ENCODE measurements at places on chromosomes 6 and 20.

- DNase-seq: no peak
Measured at GRCh38 chr6:150491131-150491810, 108.4 kb upstream of the PLEKHG1 start.

DNA sequence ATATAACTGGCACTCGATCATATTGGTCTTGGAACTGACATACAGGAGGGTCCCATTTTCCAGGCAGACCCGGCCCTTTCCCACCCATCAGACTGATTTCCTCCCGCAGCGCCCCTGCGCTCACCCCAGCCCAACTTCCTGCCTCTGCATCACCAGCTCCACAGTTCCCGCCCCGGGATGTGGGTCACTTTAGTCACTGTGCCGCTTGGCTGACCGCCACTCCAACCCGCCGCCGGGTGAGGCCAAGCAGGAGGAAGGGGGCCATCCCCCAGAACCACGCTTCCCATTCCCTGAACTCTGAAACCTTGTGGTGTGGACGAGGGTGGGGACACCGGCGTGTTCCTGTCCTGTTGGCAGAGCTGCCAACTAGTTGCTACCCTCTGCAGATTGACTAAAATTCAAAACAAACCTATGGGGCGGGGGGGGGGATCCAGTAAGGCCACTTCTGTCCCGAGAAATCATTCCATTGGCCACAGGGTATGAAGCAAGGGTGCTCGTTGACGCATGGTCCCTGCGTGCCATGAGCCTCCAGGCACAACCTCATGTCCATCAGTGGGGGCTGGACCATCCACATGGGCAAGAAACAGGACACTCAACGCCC, 12.3 kb downstream of the TGM2 start:
- no peak for DNase-seq

DNA sequence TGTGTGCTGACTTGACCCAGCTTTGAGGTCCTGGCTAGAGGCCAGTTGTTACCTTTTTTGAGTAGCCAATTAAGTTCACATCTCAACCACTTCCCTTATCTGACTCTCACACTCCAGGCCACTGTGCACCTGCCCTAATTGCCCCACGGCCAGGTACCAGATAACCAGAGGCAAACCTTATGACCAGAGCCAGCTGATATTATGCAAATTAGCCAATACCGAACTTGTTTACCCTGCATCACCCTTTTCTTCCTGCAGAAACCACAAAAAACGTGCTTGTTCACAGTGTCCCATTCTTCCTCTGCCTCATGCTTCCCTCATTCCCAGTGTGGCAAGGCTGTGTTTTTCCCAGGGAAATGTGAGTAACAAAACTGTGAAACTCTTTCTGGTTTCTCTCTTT, 89.3 kb downstream of the HTR1B start:
- no peak for DNase-seq

- DNase-seq: no peak
Measured at GRCh38 chr6:24990236-24990845, 54.6 kb upstream of the RIPOR2 start.

DNA sequence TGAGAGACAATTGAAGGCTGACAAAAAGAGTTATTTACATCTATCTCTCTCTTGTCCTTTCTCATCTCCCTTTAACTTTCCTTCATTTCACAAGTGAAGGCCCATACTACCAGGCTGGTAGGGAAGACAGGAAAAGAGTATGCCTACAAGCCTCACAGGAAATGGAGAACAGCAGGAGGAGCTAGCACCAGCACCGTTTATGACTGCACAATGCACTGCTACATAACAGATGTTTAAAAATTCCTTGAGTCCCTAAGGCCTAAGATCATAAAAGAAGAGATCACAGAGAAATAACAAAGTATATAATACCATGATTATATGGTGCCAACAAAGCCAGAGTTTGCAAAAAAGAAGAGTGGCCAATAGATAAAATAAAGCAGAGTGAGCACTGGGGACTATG, 194.8 kb downstream of the UNC5CL start:
- DNase-seq: no peak

- DNase-seq: no peak
Measured at GRCh38 chr20:40602381-40602780, 86.7 kb downstream of the MAFB start.

DNA sequence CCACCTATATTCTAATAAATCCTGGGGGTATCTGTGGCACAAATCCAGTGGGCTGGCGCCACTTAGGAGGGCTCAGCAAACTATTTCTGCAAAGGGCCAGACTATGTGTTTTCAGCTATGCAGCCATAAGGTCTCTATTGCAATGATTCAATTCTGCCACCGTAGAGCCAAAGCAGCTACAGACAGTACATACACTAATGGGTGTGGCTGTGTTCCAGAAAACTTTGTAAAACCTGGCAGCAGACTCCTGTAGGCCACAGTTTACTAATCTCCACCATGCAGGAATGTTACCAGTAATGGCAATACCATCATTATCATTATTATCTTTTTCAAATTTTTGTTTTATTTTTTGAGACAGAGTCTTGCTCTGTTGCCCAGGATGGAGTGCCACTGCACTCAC, 65.7 kb downstream of the SULF2 start:
- DNase-seq: no peak

DNA sequence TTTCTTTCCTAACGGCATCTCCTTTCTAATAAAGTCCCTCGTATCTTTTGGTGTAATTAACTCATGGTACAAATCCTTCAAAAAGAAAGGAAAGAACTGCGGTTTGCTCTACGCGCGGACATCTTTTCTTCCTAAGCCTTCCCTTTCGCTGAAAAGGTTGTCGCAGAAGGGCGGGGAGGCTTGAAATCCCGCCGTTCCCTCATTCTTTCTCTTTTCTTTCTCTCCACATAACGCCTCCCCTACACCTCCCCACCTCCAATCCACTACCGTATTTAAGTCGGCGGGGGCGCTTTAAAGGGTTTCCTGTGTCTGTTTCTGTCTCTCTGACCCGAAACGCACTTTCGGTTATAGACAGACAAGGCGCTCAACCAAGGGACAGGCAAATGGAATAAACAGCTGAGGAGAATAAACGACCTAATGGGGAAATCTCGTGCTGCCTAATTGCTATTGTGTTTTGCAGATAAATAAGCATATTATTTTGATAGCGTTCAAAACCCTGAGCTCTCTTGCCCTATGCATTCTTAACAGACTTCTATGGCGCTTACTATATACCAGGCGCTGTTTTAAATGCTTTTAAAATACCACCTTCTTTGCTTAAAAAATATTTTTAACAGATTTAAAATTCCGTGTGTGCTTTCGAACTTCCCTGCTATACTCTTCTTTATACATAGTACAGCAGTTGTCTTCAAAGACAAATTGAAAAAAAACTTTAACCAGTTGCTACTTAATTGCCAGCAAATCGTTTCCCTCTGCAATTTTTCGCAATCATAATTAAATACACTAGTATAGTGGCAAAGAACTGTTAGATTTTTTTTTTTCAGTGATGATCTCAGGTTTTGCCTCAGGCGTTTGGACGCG, 2.5 kb upstream of the HEY2 start:
- DNase-seq: peak; percentile 60

DNA sequence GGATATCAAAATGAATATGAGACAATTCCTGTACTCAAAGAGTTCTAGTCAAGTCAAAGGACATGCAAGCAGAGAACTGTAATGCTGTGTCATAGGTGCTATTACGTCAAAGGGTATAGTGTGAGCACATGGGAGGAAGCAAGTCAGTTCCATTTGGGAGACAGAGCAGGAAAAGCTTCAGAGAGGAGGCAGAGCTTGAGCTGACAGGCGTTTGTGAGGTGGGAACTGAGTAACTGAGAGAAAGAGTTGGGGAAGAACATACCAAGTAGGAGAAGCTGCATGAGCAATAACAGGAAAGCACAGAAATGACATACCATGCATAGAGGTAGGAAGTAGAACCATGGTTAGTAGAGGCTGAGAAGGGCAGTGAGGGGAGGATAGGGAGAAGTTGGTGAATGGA, 15.2 kb upstream of the SSR1 start:
- DNase-seq: no peak

GRCh38 chr6:170402318-170403040, 95.9 kb downstream of the FAM120B start:
- DNase-seq: no peak

DNA sequence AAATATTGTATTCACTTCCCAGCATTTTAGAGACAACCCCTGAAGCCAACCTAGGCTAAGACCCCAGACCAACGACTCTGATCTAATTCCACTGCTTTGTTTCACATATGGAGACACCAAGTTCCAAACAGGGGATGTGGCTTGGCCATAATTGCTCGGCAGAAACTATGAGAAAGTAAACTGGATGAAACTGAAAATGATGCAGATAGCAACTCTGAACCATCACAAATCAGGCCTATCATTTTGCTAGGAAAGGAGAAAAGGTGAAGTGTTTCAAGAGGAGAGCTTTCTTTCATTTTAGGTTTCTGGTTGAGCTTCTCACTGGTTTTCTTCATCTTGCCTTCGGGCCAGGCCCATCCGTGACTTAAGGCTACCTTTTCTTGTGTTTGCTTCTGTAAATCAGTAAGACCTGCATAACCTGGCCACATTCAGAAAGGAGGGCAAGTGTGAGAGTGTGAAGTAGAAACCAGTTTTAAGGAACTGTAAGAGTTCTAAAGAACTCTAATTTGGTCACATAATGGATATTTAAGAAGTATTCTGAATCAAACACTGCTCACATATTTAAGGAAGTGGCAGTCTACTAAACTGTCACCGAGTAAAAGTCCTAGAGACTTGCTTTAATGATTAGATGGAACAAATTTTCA, 105.8 kb downstream of the BACH2 start:
- DNase-seq: no peak

GRCh38 chr6:103215847-103216246, 1643.9 kb downstream of the HACE1 start:
- DNase-seq: no peak

DNA sequence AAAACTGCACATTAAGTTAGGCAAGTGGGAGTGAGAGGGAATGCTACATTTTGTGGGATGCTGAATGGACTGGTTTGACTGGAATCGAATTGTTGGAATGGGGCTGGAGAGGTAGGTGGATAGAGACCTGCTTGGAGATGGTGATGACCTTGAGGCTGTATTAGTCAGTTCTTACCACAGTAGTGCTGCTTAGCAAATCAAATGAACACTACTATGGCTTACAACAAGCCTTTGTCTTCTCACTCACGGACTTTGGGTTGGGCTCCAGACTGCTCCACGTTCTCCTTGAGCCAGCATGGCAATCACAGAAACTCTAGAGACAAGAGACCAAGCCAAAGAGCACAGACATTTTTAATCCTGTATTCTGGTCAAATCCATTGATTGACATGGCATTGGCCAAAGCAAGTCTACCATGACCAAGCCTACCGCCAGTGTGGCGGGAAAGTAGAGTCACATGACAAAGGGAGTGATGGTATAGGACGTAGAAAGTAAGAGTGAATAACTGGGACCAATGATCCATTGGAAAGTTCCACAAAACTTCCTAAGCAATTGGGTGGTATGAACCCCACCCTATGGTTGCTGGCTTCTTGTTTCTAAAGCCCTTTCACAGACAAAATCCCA, 70.3 kb upstream of the FOXP4 start:
- DNase-seq: no peak

- no peak for DNase-seq
Measured at GRCh38 chr6:168951217-168951616, 302.4 kb downstream of the THBS2 start.

- DNase-seq: no peak
Measured at GRCh38 chr20:50909413-50909812, 21.8 kb downstream of the ADNP start.

- DNase-seq: no peak
Measured at GRCh38 chr6:129453073-129453472, 256.9 kb downstream of the ARHGAP18 start.

DNA sequence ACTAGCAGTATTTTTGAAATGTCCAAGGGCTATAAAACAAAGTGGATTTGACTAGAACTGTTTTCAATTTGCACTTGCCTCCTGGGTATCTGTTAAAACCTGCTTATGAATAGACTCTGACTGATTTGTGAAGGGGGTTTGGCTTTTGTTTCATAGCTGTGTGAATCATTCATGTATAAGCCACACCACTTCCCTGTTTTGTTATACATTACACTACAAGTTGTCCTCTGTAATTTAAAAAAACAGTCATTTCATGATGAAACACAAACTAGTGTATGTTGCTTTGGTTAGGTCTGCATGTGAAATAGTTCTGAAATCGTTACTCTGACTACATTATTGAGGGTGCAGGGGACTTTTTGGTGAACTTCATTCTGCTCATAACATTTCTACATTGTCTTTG, 121.7 kb downstream of the NKAIN2 start:
- DNase-seq: no peak

- no peak for DNase-seq
Measured at GRCh38 chr6:22149096-22149495, 147.7 kb downstream of the PRL start.

DNA sequence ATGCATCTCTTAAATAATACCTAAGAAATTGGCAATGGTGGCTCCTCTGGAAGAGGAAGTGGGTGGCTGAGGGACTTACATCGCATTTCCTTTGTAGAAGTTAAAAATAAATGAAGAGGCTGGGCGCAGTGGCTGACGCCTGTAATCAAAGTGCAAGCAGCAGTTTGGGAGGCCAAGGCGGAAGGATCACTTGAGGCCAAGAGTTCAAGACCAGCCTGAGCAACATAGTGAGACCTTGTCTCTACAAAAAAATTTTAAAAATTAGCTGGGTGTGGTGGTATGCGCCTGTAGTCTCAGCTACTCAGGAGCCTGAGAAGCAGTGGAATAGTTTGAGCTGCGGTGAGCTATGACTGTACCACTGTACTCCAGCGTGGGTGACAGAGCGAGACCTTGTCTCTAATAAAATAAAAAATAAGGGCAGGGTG, 12.2 kb upstream of the NCOA3 start:
- no peak for DNase-seq

- DNase-seq: no peak
Measured at GRCh38 chr20:36082315-36082915, 72.1 kb upstream of the EPB41L1 start.

- DNase-seq: no peak
Measured at GRCh38 chr6:15892369-15892768, 229.5 kb upstream of the DTNBP1 start.

GRCh38 chr6:126661646-126662045, 321.7 kb downstream of the CENPW start:
- no peak for DNase-seq

Data from stimulated activated CD4-positive, alpha-beta T cell treated with anti-CD3 and anti-CD28 coated beads, Interleukin-4, amount 100 ng/mL, for 1 hour (primary cell).